ENCODE measurements at places on chromosomes 3 and 15. TPM values are rescaled to one million over a fixed set of nuclear protein-coding genes. Genes with fewer than 3 reads are reported as not detected.

The LRRC31 gene
- not detected for polyA plus RNA-seq

The TRPM1 gene
- polyA plus RNA-seq, result not detected

The SIDT1 gene
- polyA plus RNA-seq, result 34.6 TPM

The HRH1 gene
- 10.9 TPM for polyA plus RNA-seq

The OR5K2 gene
- polyA plus RNA-seq, result not detected
